ENCODE measurements at places on chromosomes 2 and 18. TPM values are rescaled to one million over a fixed set of nuclear protein-coding genes. Genes with fewer than 3 reads are reported as not detected.

DNA sequence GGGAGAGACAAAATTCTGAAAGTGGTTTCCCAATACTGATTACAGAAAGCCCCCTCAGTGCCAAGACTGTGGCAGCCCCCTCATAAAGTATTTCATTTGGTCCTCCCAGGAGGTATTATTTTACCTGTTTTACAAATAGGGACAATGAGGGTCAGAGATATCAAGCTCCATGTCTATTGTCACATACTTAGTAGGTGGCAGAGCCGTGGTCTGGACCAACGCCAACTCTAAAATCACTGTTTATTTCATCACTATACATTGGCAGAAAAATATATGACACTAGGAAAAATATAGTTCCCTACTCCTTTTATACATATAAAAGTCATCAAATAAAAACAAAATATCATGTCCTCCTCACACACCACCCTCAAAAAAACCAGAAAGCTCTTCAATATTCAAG, 68.6 kb downstream of the DHRS9 start:
- no peak for DNase-seq

DNA sequence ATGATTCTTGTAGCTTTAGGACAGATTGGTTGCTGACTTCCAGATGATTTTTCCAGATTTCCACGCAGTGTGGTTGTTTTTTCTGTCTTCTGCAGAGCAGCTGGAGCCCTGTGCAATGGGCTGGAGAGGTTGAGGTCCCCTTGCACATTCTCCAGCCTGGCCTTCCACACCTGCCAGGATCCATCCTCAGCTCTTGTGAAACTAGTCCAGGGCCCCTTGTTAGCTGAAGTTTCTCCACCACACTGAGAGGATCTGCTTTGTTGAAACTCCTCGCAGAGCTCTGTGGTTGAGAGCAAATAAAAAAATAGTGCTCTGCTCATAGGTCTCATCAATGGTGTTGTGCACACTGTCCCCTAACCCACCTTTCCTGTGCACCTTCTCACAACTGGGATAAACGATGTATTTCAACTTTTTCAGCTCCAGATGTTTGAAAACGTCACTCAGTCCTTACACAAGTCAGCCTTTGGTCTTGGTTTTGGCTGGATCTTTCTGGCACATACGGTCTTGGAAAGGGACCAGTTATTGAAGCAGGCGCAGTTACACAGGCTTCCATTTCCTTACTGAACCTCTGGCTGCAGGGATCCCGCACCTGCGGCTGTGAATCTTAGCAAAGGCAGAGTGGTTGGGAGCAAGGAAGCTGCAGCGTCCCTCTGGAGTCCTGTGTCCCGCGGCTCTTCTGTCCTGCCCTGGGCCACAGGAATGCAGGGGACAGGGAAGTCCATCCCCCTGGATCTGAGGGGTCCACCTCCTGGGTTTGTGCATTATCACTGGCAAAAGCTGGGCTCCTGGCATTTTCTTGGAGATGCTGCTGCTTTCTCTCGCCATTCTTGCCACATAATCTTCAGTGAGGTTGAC, 272.0 kb upstream of the DSEL start:
- DNase-seq = no peak

DNA sequence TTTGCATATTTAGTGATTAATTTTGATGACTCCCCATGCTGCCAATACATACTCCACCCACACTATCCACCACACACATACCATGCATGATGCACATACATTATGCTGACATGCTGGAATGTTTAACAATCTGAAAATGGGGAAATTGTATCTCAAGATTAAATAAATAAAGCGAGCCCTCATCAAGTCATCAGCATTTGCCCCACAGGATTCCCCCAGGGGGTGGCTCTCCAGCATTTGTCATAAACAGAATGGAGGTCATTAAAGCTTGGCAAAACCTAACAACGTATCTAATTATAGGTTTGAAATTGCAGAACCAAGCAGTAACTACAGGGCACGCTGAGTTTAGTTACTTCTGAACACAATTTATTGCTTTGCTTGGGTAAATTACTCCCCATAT, 141.2 kb upstream of the TACR1 start:
- DNase-seq = no peak

DNA sequence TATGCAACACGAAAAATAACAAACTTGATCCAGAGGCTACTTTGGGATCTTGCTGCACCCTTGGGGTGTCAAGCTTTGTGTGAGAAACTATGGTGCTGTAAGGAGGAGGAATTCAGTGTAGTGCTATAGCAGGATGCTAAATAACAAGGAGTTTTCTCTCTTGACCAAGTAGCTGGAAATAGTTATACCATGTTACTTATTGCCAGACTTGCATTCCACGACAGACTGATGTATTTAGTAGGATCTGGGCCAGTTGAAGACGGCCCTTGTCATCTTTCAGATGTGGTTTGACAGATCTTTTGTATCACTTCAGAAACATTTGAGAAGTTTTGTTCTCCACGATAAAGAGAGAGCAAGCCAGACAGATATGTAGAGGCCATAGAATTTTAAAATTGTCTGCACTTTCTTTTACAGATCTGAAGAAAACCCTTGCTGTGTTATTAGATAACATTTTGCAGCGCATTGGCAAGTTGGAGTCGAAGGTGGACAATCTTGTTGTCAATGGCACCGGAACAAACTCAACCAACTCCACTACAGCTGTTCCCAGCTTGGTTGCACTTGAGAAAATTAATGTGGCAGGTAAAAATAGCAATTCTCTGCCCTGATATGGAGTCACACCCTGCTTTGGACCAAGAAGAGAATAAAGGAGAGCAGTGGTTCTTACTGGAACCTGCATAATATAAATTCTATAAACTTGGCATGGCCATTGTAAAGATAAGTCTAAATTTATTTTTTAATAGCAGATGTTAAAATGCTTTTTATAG, 16.3 kb downstream of the MGAT5 start:
- DNase-seq = peak; percentile 26

DNA sequence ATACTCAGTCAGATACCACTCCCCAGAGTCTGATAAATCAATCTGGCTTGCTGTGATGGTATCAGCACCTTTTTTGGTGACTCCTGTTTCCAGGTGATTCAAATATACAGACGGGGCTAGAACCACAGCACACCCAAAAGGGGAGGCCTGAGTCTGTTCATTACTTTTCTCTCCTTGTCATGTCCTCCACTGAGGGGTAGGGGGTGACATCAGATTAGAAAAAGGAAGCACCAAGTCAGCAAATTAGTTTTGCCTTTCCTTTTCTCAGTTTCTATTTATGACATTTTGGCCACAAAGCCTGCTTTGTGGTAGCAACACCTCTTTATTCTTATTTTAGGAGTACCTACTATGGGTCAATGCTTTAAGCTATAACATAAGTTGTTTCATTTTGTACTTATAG, 127.4 kb downstream of the CCDC102B start:
- DNase-seq = peak; percentile 2

DNA sequence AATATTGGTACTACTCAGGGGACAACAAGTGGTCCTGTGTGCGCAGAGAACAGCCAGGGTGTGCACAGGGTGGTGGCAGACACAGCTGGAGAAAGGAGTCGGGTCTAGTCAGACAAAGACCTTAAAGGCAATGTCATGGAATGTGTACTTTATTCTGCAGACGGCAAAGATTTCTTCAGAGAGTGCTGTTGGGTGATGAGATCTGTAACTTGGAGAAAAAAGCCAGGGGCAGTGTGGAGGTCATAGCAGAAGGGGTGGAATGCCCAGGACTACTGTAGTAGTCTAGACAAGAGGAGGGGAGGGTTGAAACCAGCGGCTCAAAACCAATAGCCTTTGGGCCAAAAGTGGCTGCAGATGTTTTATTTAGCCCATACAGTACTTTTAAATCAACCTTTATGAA, 121.3 kb upstream of the ZFP36L2 start:
- DNase-seq = no peak

Gene TMEFF2
- total RNA-seq = 4.7 TPM

Gene AQP12A
- total RNA-seq = not detected

Measured in fibroblast of the aortic adventitia (primary cell).